ENCODE measurements at places on chromosomes 7 and 10. TPM values are rescaled to one million over a fixed set of nuclear protein-coding genes. Genes with fewer than 3 reads are reported as not detected.

ACBD7 gene
- not detected for total RNA-seq

SKIDA1 gene
- total RNA-seq = 4.9 TPM

DNA sequence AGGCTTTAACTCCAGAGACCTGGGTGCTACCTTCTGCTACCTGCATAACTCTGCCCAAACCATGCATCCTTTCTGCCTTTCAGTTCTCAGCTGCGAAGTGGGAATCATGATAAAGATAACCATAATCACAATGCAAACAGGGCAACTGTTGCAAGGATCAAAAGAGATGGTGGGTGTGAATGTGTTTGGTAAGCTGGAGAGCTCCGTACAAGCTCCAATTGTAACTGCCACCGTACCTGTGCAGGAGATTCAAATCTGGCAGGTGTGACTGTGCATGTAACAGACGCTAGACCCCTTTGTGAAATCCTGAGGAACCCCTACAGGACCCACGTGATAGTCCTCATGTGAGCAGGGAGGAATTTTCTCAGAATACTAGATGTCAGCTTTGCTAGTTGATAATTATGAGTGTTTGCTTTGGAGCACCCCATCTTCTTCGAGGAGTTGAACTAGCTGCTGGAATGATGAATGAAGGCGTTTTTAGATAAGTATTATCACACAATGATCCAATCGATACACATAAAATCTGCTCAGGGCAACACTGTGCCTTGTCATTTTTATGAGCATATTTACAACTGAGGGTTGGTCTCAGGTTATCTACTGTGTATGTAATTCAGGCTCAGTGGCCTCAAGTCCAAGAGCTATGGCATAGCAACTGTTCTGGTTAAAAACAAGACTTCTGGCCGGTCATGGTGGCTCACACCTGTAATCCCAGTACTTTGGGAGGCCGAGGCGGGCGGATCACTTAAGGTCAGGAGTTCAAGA lies 15.4 kb upstream of the FRAT2 start:
- no peaks in the 10 kb centered on the region for H3K4me1 ChIP-seq
- no peaks in the 10 kb centered on the region for H3K27me3 ChIP-seq
- DNase-seq = no peak
- H3K36me3 ChIP-seq = no peaks in the 10 kb centered on the region
- no peak overlapping the region for H3K27ac ChIP-seq

- no peak overlapping the region for H3K27ac ChIP-seq
- H3K4me1 ChIP-seq = no peaks in the 10 kb centered on the region
- H3K36me3 ChIP-seq = no peaks in the 10 kb centered on the region
- H3K27me3 ChIP-seq = no peaks in the 10 kb centered on the region
- H3K4me3 ChIP-seq = no peak overlapping the region
- no peak for DNase-seq
Measured at GRCh38 chr7:109930049-109930448, 1160.9 kb upstream of the LRRN3 start.

TPST1 gene
- total RNA-seq = 21.0 TPM

DNA sequence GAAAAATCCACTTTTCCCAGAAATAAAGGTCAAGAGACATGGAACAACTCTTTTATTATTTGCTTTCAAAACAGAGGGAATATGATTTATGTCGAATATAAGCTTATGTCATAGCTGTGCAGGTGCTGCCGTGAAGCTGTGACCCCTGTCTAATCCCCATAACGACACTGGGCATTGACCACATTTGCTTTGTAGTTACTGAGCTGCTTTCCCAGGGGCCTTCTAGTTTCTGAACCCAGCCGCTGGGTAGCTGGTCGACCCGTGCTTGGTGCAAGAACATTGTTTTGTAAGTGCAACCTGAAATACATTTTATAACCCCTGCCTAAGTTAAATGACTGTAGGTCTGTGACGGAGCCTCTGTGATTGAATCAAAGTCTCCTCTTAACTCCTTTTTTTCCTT lies 144.9 kb upstream of the HDAC9 start:
- DNase-seq = no peak
- no peaks in the 10 kb centered on the region for H3K36me3 ChIP-seq
- no peak overlapping the region for H3K27ac ChIP-seq
- H3K4me1 ChIP-seq = no peaks in the 10 kb centered on the region
- no peak overlapping the region for H3K4me3 ChIP-seq

- no peaks in the 10 kb centered on the region for H3K4me1 ChIP-seq
- DNase-seq = no peak
- H3K4me3 ChIP-seq = no peak overlapping the region
- H3K27ac ChIP-seq = no peak overlapping the region
- H3K27me3 ChIP-seq = no peaks in the 10 kb centered on the region
Measured at GRCh38 chr10:48456808-48457761, 147.8 kb downstream of the ARHGAP22 start.

GRCh38 chr10:102555781-102556328 lies 52.1 kb downstream of the SUFU start:
- no peaks in the 10 kb centered on the region for H3K27me3 ChIP-seq
- H3K4me3 ChIP-seq = no peak overlapping the region
- no peak overlapping the region for H3K27ac ChIP-seq
- DNase-seq = peak; percentile 21
- H3K36me3 ChIP-seq = no peaks in the 10 kb centered on the region
